Activated T-helper 17 cell treated with anti-CD3 and anti-CD28 coated beads, Interleukin-2, amount 50 U/mL, for 72 hours (primary cell): ENCODE measurements at places on chromosomes 3 and 15. TPM values are rescaled to one million over a fixed set of nuclear protein-coding genes. Genes with fewer than 3 reads are reported as not detected.

Gene CCR9
- total RNA-seq = 0.15 TPM

Gene CSPG4
- total RNA-seq = not detected

Gene BDH1
- 89.2 TPM for total RNA-seq

DNA sequence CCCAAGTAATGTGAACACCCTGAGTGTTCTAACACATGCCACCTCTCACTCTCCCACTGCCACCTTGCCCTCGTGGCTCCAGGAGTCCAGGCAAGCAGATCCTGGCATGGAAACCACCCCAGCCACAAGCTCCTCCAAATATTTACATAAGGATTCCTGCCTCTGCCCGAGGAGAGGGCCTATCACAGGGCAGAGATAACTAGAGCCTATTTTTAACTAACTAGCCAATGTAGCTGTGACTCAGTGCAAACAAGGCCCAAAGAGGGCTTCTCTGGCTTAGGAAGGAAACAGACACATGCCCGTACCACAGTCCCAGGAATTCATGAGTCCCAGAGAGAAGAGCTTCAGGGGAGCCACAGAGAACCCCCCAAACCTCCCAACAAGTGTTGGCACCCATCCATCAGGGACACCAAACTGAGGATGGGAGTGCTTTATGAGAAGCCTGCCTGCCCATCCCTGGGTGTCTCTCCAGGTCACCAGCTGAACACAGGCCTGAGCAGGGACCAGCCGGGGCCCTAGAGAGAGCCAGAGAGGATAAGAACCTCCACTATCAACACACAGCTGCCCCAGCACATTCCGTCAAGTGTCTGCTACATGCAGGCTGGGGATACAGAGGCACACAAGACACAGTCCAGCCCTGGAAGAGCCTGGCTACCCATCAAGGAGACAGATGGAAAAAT lies 9.2 kb downstream of the FYCO1 start:
- no peak for ATAC-seq

DNA sequence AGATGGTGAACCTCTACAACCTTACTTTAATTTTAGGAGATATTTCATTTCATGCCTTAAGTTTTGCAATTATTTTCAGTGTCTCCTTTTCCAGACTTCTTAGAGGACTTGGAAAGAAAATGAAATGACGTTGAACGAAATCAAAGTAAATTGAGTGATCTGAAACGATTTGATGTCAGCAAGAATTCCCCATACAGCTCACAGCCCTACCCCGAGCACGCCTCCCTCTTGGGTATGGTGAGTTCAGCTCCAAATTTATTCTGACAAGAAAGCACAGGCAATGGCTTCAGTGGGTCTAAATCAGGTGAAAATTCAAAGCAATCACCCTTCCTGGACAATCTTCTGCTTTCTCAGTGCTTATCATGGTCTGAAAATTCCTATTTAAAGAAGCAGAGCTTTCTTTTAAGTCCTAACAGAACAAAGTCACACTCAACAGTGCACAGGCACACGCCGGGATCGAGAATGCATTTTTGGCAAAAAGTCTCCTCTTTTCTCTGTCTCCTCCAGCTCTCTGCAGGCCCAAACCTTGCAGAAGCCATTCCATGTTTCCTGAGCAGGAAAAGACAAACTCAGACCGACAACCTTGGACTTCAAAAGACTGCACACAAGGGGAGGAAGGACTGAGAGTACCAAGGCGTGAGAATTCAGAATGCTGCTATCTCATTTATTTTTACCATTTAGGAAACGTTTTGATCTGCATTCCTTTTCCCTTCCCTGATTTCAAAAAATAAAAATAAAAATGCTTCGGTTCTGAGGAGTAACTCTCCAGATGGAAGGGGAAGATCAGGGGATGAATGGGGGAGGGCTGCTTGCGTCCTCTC lies 72.0 kb downstream of the CCNL1 start:
- no peak for ATAC-seq

GRCh38 chr15:42145546-42146455 lies 10.6 kb downstream of the PLA2G4F start:
- no peak for ATAC-seq

DNA sequence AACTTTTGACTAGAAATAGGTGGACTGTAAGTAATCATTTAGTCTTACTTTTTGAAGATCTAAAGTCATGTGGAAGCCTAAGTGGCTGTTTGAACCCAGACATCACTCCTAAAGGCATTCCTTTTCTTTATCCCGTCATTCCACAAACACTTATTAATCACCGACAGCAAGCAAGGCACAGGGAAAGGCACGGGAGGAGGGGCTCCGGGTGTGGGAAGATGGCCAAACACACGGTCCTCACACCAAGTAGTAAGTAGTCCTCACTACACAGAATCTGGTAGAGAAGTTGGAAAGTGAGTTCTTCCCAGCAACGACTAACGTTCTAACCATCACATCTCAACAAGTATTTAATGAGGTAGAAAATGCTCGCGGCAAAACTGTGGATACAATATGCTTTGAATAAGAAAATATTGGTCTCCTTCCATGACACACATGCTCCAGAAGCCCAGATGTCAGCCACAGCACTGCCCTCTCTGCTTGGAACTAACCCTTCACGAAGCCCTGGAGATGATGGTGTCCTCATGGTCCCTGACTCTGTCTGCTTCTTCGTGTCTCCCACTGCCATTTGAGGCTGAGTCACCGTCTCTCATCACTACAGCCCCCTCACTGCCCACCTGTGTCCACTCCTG lies 202.2 kb downstream of the OPA1 start:
- no peak for ATAC-seq

- no peak for ATAC-seq
These were observed 2.4 kb upstream of the SLC12A6 start for GRCh38 chr15:34339946-34340345.

DNA sequence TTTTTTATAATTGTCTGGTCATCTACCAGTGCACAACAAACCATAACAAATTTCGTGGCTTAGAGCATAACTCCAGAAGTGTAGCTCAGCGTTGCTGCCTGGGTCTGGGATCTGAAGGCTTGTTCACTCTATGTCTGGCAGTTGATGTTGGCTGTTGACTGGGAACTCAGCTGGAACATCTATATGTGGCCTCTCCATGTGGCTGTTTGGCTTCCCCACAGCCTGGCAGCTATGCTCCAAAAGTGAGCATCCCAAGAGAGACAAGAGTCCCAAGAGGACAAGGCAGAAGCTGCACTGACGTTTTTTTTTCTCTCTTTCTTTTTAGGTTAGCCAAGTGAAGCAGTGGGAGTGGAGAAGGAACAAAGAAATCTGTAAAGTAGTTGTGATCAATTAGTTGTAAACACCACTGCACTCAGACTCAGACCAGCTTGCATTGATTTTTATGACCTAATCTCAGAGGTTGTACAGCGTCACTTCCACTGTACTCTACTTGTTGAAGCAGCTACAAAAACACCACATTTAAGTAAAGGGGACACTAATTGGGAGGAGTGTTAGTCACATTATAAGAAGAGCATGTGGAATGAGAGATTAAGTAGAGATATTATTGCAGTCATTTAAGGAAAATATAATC lies 2.5 kb upstream of the GPR176 start:
- no peak for ATAC-seq

- ATAC-seq = peak; percentile 38
These were observed 35.1 kb downstream of the PDCD6IP start for GRCh38 chr3:33833408-33834095.

- ATAC-seq = no peak
These were observed 22.6 kb downstream of the SLC51A start for GRCh38 chr3:196238612-196239560.

DNA sequence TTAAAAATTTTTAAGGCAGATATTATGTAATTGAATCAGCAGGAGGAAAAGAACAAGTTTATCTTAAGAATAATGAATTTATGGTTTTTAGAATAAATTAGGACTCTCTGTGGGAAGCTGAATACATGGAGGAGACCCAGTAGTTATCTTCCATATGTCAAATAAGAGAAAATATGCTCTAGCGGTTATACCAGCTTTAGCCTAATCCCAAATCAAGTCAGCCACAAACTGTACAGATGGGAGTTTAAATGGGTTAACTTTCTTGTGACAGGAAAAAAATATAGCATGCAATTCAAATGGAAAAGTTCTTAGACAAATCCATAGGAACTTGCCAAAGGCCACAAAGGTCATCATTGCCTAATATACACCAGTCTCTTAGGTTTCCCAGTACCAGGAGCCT lies 84.3 kb downstream of the TTBK2 start:
- ATAC-seq = no peak

GRCh38 chr3:20041197-20041780 lies 1.0 kb downstream of the KAT2B start:
- ATAC-seq = peak; percentile 69

DNA sequence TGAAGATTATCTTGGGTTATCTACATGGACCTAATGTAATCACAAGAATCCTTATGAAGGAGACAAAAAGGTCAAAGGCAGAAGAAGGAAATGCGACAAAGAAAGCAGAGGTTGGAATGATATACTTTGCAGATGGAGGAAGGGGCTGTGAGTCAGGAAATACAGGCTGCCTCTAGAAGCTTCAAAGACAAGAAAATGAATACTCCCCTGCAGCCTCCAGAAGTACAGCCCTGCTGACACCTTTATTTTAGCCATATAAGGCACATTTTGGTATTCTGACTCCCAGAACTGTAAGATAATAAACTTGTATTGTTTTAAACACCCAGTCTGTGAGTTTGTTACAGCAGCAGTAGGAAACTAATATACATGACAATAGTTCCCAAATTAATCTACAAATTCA lies 58.6 kb downstream of the SIDT1 start:
- ATAC-seq = no peak

- no peak for ATAC-seq
These were observed 15.7 kb downstream of the TF start for GRCh38 chr3:133761605-133762484.

DNA sequence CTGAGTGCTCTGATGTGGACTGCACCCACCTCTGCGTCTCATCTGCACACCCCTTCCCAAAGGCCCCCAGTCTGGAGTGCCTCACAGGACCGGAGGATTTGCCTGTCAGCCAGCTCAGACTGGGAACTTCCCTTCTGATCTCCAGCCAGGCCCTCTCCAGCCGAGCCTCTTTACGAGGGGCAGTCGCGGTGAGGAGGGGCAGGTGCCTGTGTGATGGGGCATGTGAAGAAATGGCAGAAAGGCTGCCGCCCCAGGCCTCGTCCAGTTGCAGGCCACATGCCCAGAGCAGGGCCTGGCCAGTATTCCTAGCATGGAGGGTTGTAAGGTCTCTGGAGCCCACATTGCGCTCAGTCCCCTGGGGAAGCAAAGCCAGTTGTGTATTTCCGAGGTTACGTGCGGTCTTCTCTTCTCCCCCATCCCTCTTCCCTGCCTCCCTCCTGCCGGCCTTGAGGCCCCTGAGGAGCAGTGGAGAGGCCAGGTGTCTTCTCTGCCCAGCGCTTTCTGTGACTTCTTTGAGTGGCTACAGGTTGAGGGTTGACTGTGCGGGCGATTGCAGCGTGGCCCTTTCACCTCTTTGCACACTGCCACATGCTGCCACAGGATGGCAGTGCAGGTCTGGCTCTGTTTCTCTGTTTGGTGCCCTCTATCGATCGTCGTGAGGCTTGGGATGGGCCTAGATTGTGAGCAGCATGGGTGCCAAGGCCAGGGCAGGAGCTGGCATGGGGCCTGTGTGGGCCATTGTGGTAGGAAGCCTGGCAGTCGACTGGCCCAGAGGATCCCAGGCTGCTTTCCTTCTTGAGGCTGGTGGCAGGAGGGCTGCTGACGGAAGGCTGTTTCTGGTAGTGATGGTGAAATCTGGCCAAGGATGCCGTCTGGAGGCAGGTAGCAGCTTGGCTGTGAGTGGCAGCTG lies 5.3 kb downstream of the CLK3 start:
- peak; percentile 87 for ATAC-seq

DNA sequence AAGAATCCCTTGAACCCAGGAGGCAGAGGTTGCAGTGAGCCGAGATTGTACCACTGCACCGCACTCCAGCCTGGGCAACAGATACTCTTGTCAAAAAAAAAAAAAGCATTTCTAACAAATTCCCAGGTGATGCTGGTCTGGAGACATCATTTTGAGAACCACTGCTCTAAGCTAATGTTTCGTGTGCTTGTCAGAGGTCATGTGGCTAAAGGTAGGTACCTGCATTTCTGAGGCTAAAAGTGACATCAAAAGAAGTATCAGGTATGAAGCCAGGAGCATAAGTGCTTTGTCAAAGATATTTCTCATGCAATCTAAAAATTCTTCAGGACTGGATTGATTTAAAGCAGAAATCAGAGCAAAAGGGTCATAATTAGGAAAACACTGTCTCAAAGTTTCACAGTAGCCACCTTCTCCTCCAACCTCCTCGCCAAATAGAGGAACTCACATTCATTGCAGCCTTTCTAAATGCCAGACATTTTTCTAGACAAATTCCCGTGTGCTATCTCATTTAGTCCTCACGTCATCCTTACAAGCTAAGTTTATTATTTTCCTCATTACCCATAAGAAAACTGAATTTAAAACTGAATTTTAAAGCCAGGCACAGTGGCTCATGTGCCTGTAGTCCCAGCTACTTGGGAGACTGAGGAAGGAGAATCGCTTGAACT lies 25.7 kb upstream of the GSK3B start:
- no peak for ATAC-seq

- no peak for ATAC-seq
These were observed 119.0 kb upstream of the WNT7A start for GRCh38 chr3:13998831-13999230.

DNA sequence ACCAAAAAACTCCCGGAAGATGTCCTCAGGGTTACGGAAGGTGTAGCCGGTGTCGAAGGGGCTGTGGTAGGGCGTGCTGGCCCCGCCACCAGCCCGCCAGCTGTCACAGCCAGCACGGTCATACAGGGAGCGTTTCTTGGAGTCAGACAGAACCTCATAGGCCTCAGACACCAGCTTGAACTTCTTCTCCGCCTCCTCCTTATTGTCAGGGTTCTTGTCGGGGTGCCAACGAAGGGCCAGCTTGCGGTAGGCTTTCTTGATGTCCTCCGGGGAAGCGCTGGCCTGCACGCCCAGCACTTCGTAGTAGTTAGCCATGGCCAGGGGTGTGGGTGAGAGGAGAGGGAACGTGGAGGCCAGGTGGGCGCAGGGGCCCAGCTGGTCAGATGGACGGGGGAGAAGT lies 3.8 kb downstream of the DNAJB8 start:
- ATAC-seq = no peak

GRCh38 chr15:22981051-22981840 lies 1.1 kb upstream of the CYFIP1 start:
- no peak for ATAC-seq

DNA sequence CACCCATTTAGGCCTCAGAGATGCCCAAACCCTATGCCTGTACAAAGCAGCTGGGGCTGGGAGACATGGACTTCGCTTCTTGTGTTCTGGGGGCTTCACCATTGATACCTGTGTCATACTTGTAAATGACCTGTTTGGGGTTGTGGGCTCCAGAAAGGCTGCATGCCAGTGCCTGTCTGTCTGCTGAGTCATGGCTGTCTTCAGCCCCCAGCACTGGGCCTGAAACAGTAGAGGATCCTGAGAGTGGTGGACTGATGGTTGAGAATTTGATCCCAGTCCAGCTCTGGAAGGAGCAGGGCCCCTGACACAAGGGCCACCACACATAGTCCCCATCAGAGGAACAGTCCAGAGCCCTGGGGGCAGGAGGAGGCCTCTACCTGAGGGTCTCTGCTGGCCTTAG lies 24.6 kb upstream of the APEH start:
- ATAC-seq = no peak
